ENCODE measurements at places on chromosomes 12 and 14.

- DNase-seq: no peak
Observed at GRCh38 chr14:98347686-98348085, 924.3 kb downstream of the BCL11B start.

DNA sequence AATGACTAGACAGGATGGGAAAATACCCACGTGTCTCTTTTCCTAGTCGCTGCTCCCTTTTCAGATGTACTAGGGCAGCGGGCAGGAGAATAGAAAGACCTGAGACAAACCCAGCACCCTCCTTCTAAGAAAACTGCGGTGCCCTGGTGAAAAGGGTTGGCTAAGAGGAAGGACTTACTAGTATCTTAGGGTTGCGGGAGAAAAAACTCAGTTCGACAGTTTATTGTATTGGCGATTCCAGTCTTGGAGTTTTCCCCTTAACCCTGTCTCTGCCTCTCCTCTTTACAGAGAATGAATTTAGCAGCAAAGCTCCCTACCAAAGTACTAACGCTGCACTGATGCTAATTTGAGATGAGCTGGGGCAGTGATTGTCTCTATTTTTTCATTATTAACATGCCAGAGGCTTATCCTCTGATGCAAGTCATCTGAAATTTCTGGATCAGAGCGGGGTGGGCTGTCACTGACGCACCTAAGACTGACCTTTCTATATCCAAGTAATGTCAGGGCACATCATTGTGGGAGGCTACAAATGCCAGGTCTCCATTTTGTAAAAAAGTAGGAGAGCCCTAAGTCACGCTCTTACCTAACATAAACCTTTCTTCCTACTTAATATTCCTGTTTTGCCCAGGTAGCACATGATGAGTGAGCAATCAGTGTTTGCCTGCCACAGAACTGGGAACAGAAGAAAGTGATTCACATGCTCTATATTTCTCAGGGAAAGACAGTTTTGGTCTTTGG is 916 bp upstream of the PAWR start:
- no peak for DNase-seq

DNA sequence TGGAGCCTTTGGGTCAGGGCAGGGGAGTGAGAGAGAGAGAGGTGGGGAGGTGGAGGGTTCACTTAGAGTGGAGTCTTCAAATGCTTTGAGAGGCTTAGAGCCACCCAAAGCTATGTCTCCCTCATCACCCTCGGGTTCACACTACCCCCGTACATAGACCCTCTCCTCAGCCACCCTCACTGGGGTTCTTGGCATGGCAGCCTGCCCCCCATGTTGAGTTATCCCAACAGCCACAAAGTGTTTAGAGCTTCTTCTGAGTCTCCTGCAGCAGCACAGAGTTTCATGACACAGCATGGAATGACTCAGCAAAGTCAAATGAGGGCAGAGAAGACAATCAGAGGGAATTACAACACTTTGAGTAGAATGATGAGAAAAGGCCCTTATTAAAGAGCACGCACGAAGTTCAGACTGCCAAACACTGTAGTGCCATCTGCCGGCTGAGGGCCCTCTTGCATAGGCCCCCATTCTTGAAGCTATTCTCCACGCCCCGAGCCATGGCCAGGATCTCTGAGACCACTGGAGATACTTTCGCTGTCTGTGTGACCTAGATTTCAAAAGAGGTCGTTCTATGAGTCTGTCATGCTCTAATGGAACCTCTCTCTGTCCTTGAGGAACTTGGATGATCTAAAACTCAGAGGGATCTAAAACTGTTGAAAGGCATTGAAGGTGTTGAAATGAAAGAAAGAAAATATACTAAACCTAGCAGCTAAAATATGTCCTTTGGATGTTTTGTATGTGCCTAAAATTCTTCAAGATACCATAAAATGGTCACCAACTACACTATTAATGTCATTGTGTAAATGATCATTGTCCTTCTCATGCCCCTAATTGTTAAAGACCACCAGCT is 221.9 kb downstream of the PELI2 start:
- peak; percentile 65 for DNase-seq

- DNase-seq: no peak
Observed at GRCh38 chr12:89879766-89880165, 171.1 kb upstream of the ATP2B1 start.

GRCh38 chr14:89576960-89577359 is 159.9 kb upstream of the FOXN3 start:
- no peak for DNase-seq

DNA sequence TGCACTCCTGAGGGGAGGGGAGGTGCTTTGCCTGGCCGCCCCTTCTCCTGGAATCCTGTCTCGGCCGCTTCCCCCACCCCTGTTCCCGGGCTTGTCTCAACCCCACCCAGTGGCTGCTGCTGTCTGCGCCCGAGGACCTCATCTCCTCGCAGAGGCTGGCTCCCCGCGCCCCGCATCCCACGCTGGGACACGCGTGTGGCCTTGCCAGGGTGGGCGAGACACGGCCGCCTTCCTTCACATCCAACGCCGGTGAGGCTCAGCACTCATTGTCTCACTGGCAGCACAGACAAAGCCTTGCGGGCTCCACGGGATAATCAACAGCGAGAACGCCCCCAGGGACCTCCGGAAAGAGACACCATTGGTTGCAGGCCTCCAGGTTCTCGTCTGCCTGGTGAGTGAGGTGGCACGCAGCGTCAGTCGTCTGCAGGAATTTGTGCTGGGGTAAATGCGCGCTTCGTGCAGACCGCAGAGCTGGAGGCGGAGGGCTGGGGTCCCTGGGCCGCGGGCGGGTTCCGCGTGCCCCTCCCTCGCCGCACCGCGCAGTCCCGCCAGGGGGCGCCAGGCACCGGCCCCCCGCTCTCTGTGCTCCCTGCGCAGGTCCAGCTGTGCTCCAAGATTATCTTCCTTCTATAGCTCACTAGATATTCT is 26.8 kb downstream of the CCDC177 start:
- peak; percentile 51 for DNase-seq

- DNase-seq: no peak
Observed at GRCh38 chr14:63523735-63524426, 19.3 kb downstream of the PPP2R5E start.

DNA sequence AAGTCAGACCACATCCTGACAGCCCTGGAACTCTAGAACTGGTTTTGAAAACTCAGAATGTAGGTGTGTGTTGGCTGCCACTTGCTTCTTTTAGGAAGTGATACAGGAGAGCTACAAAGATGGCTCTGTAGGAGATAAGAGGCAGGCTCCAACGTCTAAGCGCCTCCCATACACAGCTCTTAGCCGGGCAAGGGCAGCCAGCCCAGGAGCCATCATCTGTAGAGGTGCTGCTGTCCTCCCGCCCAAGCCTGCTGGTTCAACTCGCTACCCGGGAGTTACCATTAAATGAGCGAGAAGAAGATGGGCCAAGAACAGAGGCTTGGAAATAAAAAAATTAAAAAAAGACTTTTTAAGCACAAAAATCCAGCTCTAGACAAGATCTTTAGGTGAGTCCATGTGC is 61.2 kb upstream of the DIO3 start:
- DNase-seq: no peak

DNA sequence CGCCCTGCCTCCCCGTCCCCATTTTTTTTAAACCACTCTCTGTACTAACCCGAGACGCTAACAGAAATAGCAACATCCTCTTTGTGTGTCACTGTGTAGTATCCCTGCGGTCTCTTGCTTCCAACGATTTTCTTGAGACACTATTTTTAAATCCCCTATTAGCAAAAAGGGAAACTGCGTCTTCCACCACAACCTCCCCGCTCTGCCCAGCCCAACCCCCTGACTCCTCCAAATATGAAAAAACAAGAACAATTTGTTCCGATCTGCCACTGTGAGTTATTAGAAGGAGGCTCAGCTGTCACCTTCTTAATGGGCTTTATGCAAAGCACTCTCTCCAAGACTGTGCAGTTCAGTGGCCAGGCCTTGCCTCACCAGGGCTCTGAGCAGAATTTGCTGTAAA is 76.3 kb downstream of the MAP1LC3B2 start:
- no peak for DNase-seq

DNA sequence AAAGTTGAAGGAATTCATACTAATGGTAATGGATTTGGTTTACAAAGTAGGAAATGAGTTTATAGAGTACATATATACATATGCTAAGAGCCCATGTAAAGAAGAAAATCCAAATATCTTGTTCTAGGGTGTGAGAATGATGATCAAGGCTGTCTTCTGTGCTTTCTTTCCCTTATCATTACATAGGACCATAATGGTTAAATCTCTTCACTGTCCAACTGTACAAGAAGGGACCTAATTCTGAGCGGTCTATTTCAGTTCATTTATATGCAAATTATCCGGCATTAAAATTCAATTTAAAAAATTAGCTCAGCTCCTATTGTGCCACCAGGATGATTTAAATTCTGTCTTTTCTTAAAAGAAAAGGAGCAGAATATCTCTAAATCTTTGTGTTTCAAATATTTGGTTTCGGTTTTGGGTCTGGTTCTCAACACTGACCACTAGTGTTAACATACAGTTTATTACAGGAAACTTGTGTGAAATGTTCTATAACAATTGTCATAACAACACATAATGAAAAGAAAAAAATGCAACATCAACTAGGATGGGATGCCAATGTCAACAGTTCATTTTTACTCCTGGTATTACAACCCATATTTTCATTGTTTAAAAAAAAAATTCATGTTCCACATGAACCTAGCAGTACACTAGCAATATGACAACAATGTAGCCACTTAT is 16.8 kb downstream of the OR4K1 start:
- DNase-seq: no peak

GRCh38 chr12:101021442-101021841 is 188.6 kb downstream of the SLC5A8 start:
- no peak for DNase-seq

DNA sequence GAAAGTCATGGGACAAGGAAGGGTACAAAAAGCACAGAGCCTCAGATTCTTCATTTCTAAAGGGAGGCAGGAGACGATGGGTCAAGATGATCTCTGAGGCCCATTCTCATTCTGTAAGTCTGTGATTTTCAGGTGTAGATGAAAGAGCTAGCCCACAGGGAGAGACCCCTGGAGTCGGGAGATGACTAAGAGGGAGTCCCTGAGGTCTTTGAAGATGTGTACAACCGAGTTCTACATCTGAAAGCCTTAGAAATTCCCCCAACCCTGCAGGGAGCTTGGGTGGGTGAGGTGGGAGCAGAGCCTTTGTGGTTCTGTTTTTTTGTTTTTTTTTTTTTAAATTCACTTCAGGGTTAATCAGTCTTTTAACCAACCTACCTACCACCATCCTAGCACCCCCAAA is 3.1 kb downstream of the WNT10B start:
- no peak for DNase-seq

- DNase-seq: no peak
Observed at GRCh38 chr12:122042910-122043309, 21.2 kb downstream of the BCL7A start.

GRCh38 chr12:1934068-1934467 is 15.6 kb upstream of the CACNA2D4 start:
- no peak for DNase-seq

- DNase-seq: peak; percentile 74
Observed at GRCh38 chr14:91317381-91318308, 73.1 kb upstream of the GPR68 start.

- DNase-seq: no peak
Observed at GRCh38 chr12:50302686-50303085, 19.4 kb upstream of the LIMA1 start.

GRCh38 chr12:18721452-18721851 is 16.4 kb downstream of the PLCZ1 start:
- no peak for DNase-seq

- no peak for DNase-seq
Observed at GRCh38 chr14:81231540-81231939, 10.8 kb upstream of the GTF2A1 start.

GRCh38 chr14:60807971-60808370 is 73.4 kb downstream of the MNAT1 start:
- no peak for DNase-seq
